ENCODE measurements at places on chromosomes 16 and 17.

GRCh38 chr17:64787255-64787920 is 125.3 kb upstream of the SMURF2 start:
- no peak for DNase-seq

GRCh38 chr17:22463110-22463850 is 771.0 kb downstream of the KCNJ18 start:
- no peak for DNase-seq

DNA sequence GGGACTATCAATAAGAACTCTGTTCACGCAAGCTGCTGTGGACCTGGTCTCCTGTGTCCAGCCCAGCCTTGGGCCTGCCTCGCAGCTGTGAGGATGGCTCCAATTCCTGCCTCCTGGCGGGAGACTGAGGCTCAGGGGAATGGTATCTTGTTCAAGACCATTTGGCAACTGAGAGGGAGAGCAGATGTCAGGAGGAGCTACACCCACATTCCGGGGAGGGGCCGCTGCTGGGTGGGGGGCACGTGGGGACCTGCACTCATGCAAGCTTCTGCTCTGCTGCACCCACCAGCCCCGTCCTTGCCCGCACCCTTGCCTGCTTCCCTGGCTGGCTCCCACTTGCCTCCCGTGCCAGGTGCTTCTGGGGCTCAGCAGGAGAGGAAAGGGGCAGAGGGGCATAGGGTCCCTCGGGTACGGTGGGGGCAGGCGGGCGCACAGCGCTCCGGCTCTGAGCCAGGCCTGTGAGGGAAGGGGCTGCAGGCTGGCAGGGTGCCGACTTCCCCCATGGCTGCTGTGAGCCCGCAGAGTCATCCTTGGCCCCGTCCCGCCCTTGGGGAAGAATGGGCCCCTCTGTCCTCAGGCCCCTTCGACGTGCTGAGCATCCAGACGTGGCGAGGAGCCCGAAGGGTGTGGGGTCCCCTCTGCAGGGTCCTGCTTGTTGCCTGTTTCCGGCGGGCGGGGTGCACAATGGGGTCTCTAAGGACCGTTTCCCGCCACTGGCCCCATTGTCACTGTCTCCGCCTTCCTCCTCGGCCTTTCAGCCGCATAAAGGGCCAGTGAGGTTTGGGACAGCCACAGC is 2.7 kb downstream of the METRN start:
- no peak for DNase-seq

DNA sequence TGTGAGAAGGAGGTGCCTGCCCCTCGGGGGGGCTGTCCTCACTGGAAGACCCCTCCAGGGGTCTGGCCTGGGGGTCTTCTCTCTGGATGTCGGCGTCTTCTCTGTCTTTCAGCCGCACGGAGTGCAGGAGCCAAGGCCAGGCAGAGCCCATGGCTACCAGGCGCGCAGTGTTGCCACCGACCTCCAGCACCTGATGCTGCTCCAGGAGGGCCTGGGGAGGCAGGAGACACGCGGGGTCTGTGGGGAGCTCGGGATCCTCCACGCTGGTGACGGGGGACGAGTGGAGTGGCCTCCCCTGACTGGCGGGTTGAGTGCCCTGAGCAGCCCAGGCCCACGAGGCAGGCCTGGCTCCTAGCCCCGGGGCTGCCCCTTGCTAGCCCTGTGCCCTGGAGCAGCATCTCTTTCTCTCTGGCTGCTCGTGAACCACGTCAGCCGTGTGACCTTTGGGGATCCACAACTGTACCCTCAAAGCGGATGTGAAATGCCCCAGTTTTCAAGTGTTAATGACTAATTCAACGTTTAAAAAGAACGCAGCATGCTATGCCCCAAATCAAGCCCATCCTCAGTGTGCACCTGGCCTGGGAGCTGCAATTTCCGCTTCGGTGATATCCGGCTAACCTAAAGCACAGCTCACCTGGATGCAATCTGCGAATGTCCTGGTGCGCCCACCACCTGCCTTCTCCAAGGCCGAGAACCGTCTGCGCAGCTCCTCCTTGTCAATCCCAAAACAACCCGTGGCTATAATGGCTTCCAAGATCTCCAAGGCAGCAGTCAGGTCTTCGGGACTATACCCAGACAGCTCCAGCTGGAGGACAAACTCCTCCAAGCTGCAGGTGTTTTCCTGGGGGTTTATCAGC is 62.9 kb downstream of the IL21R start:
- no peak for DNase-seq

- DNase-seq, result no peak
These were observed 351.2 kb downstream of the UTP18 start for GRCh38 chr17:51611585-51611984.

DNA sequence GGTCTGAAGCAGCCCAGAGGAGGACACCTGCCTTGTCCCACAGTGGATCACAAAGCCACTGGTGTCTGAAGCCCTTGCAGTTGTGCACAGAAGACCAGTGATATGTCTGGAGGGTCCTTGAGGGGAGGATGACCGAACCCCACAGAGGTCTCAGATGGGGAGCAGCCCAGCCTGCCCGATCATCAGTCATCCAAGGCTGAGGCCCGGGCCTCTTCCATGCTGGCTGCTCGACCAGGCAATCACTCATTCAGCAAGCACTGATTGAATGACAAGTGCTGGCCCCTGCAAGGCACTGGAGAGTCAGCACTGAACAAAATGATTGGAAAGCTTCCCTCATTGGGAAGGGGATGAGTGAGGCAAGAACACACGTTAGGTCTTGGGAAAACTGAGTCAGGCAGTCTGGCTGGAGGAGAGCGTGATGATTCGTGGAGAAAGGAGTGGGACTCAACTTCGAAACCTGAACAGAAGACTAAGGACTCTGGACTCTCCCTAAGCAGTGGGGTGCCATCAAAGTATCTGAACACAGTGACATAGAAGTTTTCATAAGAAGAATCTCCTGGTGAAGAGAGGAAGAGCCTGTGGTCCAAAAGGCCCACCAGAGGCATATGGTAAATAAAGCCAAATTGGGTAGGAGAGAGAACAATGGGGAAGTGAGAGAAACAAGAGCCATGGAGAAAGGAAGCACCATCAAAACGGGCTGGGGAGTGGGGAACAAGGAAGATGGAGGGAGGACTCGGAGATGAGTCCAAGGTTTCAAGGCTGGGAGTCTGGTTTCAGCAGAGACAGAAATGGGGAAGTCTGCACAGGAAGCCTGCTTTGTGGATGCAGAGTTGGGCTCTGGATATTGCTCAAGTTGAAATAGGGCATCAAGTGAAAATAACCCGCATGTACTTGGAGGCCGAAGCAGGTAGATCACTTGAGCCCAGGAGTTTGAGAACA is 10.2 kb downstream of the PIK3R5 start:
- DNase-seq, result no peak

DNA sequence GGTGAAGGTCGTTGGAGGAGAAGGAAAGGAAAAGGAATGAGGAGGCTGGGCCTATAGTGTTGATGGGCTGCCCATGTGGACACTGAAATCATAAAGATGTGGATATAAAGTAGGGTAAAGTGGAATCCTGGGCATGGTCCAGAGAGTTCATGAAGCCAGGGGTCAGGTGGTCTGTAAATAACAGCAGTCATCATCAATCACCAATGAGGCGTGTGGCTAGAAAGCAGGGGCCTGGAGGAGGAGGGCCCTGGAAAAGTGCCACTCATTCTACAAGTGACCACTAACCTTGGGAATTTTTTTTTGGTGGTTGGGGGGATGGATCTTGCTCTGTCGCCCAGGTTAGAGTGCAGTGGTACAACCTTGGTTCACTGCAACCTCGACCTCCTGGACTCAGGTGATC is 115.3 kb upstream of the NOL11 start:
- no peak for DNase-seq

GRCh38 chr17:67628580-67629013 is 89.1 kb upstream of the NOL11 start:
- no peak for DNase-seq

GRCh38 chr17:43905985-43906852 is 1.1 kb downstream of the MPP2 start:
- DNase-seq, result no peak

- DNase-seq, result no peak
These were observed 26.2 kb upstream of the SLC5A11 start for GRCh38 chr16:24819462-24820040.

DNA sequence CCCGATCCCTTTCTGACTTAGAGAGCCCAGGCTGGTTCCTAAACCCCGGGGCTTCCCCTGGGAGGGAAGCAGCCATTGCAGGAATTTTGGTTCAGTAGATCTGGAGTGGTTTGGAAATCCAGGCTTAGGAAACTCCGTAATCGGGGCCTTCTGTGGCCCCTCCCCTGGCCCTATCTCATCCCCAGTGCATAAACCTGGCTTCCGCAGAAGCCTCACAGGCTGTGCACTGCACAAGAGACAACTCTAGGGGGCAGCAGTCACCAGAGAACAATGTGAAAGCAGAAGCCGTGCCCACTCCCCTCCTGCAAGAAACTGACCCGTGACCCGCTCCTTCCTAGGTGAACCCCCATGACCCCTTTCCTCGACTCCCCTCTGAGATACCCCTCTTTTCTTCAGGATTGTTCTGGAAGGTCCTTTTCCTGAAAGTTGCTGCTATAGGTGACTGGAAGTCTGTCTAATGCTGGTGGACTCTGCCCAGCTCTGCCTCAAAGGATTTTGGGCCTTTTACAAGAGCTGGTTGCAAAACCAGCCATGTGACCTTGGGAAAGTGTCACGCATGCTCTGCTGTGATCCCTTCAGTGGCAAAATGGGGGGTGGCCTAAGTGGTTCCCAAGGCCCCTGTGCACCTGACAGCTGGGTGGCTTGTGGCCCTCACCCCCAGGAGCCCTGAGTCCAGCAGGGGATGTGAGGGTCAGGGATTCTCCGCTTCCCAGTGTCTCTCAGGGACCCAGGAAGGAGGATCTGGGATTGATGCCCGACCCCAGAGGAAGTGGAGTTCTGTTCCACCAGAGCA is 14.4 kb downstream of the GUCY2D start:
- no peak for DNase-seq

- no peak for DNase-seq
These were observed 63.7 kb downstream of the RPH3AL start for GRCh38 chr17:288802-289356.

All from stimulated activated CD8-positive, alpha-beta memory T cell treated with anti-CD3 and anti-CD28 coated beads, Interleukin-7, amount 100 ng/mL, for 1 hour (primary cell).